ENCODE measurements at places on chromosomes 6 and 20. TPM values are rescaled to one million over a fixed set of nuclear protein-coding genes. Genes with fewer than 3 reads are reported as not detected.
A peak's percentile ranks its signal among the peaks of the same experiment; 100 is the strongest.

DNA sequence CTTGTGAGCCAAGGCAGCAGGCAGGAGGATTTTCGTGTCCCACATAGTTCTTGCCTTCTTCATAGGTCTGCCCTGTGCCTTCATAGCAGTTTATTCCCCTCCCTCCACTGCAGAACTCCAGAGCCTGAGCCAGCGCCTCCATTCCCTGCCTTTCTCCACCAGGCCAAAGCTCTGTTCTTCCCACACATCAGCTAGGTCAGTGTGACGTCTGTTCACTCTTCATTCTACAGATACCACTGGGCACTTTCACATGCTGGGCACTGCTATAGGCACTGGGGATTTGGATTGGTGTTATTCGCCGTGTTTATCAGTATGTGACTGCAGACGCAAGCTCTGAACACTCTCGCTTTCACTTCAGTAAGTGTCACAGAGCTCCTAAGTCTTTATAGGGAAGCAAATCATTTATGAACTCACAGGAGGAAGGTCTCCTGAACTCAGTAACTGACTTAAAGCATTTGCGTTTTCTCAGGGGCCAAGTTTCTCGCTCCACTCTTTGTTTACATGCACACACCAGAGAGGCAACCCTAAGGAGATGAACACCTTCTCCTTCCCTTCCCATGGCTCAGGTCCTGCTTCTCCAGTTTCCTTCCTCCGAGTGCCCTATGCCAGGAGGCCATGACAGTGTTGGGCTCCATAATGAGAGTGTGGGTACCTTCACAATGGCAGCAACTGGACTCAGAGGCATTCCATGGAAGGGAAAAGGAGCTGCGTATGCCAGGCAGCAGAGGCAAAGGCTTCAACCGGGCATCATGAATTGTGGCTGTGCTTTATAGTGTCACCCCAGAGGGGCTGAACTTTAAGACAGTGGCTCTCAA is 6.3 kb upstream of the APMAP start:
- peak; percentile 31 for DNase-seq

DNA sequence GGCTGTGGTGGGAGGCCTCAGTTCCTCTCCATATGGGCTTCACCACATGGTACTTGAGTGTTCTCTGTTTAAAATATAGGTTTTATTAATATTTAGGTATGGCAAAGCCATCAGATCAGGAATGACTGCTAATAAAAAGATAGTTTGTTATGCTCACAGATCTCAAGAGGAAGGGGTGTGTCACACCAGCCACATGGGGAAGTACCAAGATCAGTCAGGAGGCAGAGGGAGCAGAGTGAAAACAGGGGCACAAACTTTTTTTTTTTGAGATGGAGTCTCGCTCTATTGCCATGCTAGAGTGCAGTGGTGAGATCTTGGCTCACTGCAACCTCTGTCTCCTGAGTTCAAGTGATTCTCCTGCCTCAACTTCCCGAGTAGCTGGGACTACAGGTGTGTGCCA is 92.1 kb upstream of the GCM1 start:
- DNase-seq: no peak

DNA sequence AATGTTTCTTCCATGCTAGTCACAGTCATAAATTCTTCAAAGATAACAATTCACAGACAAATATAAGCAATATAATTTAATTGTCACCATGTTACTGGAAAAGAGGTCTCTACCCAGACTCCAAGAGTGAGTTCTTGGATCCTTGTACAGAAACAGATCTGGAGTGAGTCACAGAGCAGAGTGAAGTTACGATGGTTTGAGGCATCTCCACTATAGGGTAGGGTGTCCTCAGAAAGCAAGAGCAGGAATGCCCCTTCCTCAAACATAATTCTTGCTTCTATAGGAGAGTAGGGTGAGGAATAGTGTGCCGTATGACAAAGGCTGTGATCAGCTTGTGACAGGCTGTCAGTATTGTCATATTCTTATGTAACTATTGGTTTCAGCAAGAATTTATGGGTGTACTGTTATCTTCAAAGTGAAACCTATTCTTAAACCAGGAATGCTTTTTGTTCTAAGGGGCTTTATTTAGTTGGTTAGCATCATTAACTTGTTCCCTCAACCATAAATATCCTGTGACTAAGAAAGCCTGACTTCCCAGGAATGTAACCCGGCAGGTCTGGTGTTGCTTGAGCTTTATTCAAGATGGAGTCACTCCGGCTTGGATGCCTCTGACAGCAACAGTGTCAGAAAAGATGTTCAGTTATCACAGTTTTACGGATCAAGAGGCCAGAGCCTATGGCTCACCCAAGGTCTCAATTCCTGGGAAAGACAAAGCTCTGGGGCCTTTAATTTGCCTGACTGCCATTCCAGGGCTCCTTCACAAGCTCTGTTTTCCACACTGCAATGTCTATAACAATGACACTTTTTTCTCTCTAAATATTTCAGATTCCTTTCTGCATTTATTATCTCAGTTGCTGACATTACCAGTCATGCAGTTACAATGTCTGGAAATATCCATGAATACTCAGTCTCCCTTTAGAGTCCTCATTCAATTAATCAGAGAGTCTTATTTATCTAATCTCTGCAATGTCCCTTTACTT is 298.6 kb downstream of the C6orf118 start:
- DNase-seq: no peak

GRCh38 chr20:21048841-21049273 is 57.3 kb downstream of the LINC00237 start:
- DNase-seq: no peak

GRCh38 chr20:63160641-63161175 is 55.2 kb downstream of the YTHDF1 start:
- DNase-seq: no peak

- peak; percentile 51 for DNase-seq
Measured at GRCh38 chr6:106519460-106520394, 109.6 kb downstream of the RTN4IP1 start.

- no peak for DNase-seq
Measured at GRCh38 chr6:42694586-42694985, 27.8 kb downstream of the PRPH2 start.

- no peak for DNase-seq
Measured at GRCh38 chr6:131635384-131636340, 1.4 kb upstream of the ENPP3 start.

- DNase-seq: no peak
Measured at GRCh38 chr20:57941604-57942381, 232.0 kb upstream of the PMEPA1 start.

GRCh38 chr20:1002682-1003561 is 811 bp upstream of the RSPO4 start:
- no peak for DNase-seq

GRCh38 chr20:60138256-60139220 is 180.3 kb downstream of the CDH26 start:
- DNase-seq: peak; percentile 66

DNA sequence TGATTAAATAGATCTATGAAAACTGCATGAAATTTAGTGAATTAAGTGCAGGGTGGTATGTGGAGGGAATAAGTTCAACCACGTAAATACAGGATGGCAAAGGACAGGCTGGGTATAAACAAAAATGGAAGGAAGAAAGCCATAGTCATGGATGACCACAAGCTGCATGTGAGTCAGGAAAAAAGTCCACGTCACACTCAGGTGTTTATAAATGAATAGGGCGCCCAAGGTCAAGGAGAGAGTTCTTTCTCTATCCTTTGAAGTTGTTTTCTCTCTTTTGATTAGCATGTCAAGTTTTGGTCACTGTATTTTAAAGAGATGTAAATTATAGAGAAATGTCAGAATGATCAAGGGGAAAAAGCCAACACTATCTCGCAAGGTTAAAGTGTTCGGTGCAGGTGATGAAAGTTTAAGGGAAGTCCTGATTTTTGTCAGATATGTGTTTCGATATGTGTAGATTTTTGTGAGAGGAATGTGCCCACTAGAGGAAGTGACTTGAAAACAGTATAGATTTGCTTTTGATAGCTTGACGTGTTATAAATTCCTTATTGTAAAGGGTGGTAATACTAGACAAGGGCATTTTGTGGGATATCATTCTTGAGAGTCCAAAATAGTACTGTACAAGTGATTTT is 58.7 kb downstream of the MAP3K4 start:
- DNase-seq: no peak

DNA sequence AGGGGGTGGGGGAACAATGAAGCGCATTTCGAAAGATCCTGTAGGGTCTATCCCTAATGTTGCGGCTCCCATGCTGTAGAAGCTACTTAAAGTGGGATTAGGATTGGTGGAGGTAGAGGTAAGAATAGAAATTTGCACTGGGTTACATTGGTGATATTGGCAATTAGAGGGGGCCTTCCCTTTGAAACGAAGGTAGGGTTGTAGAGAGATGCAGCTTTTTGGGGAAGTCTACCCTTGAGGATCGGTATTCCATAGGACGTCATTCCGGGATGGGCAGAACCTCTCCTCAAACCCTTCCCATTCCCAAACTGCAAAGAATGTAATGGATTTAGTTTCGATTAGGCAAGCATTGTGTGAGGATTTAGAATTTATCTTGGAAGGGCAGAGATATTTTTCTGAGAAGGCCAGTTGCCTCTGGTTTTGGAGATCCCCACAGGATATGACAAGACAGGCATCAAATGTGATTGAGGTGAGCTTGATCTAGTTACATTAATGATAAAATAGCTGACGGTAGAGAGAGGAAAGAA is 5.4 kb upstream of the ZNFX1 start:
- no peak for DNase-seq

- DNase-seq: no peak
Measured at GRCh38 chr6:148831531-148831930, 84.7 kb downstream of the UST start.

GRCh38 chr20:22819112-22819511 is 216.0 kb upstream of the SSTR4 start:
- peak; percentile 2 for DNase-seq

DNA sequence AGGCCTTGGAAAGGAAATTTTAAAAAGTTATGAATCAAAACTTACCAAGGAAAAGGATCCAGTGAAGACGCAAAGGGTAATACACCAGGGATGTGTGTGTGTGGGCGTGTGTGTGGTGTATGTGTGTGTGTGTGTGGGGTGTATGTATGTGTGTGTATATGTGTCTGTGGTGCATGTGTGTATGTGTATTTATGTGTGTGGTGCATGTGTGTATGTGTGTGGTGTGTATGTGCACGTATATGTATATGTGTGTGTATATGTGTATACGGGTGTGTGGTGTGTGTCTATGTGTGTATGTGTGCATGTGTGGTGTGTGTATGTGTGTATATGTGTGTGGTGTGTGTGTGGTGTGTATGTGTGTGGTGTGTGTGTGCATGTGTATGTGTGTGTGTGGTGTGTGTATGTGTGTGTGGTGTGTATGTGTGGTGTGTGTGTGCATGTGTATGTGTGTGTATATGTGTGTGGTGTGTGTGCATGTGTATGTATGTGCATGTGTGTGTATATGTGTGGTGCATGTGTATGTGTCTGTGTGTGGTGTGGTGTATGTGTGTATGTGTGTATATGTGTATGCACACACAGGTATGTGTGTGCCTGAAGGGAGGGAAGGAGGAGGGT is 176.1 kb upstream of the SUPT3H start:
- no peak for DNase-seq

The RREB1 gene
- 74.6 TPM for total RNA-seq

The MANEA gene
- total RNA-seq: 22.4 TPM

The GNAS-AS1 gene
- 2.4 TPM for total RNA-seq

The KIF25 gene
- total RNA-seq: not detected

The WFDC12 gene
- not detected for total RNA-seq
